Activated CD8-positive, alpha-beta memory T cell treated with anti-CD3 and anti-CD28 coated beads, Interleukin-2, amount 10 ng/mL, durations not matched to agents 7 days and 5 days (primary cell): ENCODE measurements at places on chromosomes 12 and 14.

DNA sequence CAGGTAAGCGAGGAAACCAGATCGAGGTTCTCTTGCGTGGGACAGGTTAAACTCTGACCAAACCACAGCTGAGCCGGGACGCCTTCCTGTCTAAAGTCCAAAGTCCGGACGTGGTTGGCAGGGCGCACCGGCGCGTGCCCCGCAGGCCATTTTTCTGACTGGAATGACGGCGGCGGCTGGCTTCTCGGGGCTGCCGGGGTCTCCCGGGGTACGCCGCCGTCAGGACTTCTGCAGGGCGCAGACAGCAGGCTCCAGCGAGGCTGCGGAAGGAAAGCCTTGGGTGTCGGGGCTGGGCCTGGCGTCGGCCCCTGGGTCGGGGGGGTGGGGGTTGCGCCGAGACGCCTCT lies 32.8 kb downstream of the MIA2 start:
- DNase-seq: peak; percentile 56

DNA sequence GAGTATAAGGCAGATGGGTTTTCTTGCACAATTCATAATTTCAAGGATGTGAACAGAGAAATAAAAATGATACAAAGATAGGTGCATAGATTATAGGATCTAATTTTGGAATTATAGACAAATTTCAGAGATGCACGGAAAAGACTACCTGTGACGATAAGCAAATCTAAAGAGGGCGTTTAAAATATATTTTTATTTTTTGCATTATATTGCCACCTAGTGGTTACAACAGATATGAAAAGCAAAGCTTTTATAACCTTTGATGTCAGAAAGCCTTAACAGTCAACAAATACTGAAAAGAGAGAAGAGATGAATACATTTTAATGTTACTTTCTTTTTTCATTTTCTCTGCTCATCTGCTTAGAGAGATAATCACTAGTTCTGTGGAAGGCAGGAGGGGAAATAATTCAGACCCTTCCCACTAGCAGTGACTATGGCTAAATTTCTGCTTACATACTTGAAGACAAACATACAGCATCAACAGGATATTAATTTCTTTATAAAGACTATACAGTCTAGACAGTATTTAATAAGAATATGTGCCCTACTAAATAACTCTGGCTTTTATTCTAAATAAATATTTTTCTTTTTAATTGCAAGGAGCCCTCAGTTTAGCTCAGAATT lies 46.3 kb downstream of the NTS start:
- no peak for DNase-seq

GRCh38 chr14:51020024-51020710 lies 74.7 kb downstream of the TRIM9 start:
- DNase-seq: no peak

DNA sequence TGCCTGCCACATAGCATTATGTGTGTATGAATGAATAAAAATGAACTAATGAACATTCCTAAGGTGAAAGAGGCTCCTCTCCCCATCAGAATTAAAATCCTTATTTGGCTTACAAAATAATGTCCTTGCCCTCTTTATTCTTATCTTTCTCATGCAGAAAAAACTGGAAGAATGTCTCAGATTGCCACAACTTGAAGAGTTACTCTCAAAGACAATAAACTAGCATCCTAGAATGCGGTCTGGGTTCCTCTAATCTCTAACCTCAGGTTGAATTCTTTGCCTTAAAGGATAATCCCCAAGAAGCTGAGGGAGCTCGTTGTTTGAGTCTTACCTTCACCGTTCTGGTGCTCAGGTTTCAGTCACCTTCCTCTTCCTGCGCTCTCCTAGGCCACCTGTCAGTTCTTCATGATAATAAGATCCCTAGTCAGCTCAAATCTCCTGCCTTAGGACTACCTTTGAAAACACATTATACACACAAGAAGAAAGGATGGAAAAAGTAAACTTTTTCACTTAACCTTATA lies 147.1 kb downstream of the PHLDA1 start:
- no peak for DNase-seq

DNA sequence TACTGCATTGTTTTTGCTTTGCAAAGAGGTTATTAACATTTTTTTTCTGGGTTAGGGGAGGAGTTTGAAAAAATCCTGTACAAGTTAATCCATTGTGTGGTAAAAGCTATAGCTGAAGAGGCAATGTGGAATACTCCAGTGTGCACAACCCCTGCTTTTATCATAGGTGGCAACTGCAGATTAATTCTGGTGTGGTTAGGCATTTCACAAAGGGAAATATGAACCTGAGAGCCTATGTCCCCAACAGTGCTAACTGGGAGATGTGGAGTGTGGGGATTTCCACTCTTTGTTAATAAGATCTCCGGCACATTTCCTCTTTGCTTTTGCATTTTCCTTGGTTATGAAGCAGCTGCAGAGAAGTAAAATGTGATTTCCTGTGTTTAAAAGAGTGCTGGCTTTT lies 33.6 kb downstream of the PRORP start:
- DNase-seq: no peak

GRCh38 chr12:1324099-1324498 lies 270.3 kb downstream of the FBXL14 start:
- DNase-seq: no peak

DNA sequence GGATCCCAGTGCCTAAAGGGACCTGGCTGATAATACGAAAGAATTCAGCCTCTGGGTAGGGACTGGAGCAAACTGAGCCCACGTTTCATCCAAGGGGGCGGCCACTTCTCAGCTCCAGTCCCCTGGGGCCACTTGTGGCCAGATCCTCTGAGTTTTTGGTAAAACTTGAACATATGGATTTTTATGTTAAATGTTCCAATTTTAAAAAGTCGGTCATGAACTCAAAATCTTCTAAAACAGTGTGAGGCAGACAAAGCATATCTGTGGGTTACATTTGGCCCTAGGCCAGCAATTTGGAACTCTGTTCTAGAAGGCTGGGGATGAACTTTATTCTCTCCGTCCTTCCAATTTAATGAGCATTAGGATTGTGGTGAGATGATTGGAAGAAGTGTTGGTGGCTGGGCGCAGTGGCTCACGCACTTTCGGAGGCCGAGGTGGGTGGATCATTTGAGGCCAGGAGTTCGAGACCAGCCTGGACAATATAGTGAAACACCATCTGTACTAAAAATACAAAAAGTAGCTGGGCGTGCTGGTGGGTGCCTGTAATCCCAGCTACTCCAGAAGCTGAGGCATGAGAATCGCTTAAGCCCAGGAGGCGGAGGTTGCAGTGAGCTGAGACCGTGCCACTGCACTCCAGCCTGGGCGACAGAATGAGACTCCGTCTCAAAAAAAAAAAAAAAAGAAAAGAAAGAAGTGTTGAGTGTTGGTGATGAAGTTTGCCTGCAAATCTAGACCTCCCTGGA lies 3.0 kb upstream of the PPP1CC start:
- no peak for DNase-seq

DNA sequence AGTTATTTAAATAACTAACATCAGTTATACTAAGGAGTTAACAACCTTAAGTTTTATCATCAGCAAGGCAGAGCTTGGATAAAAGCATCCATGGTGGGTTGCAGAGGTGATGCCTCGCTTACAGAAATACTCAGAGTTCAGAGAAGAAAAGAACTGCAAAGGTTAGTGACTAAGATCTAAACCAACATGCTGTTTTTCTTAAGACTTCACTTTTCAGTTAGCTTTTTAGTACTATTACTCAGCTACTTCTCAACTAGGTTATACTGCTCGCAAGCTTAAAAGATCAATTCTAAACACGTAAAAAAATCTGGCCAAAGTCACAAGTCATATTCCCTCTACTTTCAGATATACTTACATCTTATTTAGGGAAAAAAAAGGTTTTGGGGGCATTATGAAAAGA lies 2.8 kb downstream of the PPP1CC start:
- no peak for DNase-seq

DNA sequence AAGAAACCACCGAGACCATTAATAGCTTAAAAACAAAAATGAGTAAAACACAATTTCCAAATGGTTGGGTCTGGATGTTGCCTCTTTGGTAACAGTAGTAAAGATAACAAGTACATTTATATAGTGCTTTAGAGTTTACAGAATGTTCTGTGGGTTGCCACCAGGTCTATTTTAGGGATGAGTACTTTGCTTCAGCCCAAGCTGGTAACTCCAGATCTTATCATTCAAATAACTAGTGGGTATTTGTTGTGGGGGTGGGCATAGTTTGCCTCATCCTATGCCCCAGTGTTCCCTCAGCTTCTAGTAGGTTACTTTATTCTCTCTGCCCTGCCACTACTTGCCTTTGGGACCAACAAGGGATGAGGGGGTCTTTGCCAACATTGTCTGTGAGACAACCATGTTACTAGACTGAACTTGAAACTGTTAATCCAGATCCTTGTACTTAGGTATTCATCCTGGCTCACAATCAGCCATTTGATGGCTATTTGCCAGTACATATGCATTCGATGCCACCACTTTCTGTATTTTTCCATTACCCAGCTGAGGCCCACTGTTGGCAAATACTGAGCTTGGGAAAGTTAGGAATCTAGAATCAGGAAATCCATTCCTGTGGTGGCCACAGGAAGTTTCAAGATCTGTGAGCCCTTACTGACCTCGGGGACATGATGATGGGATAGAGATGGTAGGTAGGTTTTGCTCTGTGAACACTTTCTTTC lies 17.6 kb upstream of the AKAP6 start:
- DNase-seq: no peak
